CD4-positive, alpha-beta T cell (primary cell): ENCODE measurements at places on chromosomes 6 and 20. TPM values are rescaled to one million over a fixed set of nuclear protein-coding genes. Genes with fewer than 3 reads are reported as not detected.

GRCh38 chr20:6101346-6101745, 21.5 kb downstream of the FERMT1 start:
- no peak for DNase-seq

GRCh38 chr20:20321917-20322316, 46.0 kb upstream of the INSM1 start:
- DNase-seq: no peak

GRCh38 chr6:104689551-104690205, 170.0 kb downstream of the HACE1 start:
- no peak for DNase-seq

SOBP gene
- total RNA-seq: 0.17 TPM

GRCh38 chr6:116741571-116741970, 23.9 kb downstream of the FAM162B start:
- DNase-seq: no peak

- no peak for DNase-seq
These were observed 584.2 kb upstream of the MMS22L start for GRCh38 chr6:97867177-97867576.

GRCh38 chr6:165821754-165822153, 158.7 kb upstream of the PDE10A start:
- no peak for DNase-seq

PANK2 gene
- 51.1 TPM for total RNA-seq

DNA sequence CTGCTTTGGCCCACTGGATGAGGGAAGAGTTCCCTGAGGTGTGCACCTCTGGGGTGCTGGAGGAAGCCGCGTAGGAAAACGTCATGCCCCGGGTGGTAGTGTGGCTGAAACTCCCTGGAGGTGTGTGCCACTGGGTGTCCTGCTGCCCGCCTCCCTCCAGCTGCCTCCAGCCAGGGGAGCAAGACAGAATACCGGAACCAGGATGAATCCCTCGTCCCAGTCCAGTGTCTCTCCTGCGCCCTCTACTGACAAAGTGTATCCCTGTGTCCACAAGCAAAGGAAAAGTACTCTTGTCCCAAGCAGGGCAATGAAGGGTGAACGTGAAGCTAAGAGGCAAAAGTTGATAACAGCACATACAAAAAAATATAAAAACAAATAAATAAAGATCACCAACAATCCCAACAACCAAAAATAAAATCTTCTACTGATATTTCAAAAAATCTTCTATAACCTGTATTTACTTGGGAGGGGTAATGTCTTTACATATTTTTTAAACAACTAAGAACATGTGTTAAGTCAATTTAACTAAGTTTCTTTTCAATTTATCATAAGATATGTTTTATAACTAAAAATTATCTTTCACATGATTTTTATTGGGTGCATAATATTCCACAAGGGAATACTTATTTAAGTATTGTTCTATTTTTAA, 437.6 kb downstream of the MAFB start:
- DNase-seq: no peak

GRCh38 chr6:7144872-7145584, 37.3 kb downstream of the RREB1 start:
- DNase-seq: no peak

HAO1 gene
- not detected for total RNA-seq

DNA sequence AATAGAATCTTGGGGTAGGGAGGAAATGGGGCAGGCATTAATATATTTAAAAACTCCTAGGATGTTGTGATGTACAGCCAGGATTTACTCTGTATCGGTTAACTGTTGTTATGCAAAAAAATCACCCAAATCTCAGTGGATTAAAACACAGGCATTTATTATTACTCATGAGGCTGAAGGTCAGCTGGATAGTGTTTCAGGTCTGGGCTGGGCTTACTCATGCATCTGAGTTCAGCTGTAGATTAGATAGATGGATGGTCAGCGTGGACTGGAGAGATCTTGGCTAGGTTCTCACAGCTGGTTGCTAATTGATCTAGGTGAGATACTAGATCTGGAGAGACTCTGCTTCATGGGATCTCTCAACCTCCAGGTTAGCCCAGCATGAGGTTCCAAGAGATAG, 131.4 kb downstream of the BTBD3 start:
- no peak for DNase-seq

- DNase-seq: no peak
These were observed 50.2 kb downstream of the TBC1D7 start for GRCh38 chr6:13278164-13278563.

- no peak for DNase-seq
These were observed 81.9 kb upstream of the IYD start for GRCh38 chr6:150286912-150287311.

SEMG1 gene
- not detected for total RNA-seq

DNA sequence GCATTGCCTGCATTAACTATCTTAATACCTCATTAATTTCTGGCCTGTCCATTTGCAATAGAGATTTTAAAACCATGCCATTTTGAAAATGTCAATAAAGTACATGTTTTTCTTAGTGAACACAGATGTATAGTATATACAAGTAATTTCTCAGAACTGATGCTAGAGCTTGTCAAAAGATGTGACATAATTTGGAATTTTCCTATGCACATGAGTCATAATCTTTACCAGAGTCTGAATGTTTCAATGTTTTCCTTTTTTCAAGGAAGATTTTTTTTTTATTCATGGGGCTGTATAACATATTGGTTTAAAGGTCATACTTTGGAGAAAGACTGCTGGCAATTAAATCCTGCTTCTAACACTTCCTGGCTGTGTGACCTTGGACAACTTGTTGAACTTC, 1347.5 kb upstream of the ADGRB3 start:
- DNase-seq: no peak

DPPA5 gene
- total RNA-seq: not detected

- DNase-seq: no peak
These were observed 22.2 kb upstream of the PHACTR3 start for GRCh38 chr20:59581993-59582679.

DNA sequence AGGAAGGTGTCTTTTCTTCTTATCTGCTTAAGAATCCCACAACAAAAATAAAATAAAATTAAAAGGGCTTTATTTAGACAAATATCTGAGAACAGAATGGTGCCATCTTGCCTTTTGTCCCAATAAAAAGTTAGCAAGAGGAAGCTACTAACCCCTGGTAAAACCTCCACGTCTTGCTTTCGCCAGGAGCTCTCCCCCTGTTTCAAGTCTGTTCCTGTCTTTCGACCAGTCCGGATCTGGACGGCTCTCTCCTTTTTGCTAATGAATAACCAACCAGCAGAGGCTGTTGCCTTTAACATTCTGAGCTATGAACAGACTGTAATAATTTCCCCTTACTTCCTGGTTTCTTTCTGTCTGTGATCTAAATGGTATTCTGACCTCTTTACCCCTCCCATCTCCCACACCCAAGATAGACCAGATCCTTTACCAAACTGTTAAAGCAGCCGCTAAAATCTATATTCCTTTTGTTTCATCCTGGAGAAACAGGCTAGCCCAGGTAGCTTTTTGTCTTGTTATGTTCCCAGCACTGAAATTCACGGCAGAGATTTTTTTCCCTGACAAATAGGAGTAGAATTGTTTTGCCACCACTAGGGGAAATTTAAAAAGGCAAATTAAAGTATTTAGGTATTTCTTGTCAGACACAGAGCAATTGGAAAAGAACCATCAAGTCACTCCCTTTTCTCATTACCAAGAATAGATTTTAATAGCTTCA, at the start of gene FRK:
TSS of gene FRK (minus strand) at position 320 of the 712 bp plus-strand sequence. CDS start 580 bp downstream, outside the sequence.
- no peak for DNase-seq

DNA sequence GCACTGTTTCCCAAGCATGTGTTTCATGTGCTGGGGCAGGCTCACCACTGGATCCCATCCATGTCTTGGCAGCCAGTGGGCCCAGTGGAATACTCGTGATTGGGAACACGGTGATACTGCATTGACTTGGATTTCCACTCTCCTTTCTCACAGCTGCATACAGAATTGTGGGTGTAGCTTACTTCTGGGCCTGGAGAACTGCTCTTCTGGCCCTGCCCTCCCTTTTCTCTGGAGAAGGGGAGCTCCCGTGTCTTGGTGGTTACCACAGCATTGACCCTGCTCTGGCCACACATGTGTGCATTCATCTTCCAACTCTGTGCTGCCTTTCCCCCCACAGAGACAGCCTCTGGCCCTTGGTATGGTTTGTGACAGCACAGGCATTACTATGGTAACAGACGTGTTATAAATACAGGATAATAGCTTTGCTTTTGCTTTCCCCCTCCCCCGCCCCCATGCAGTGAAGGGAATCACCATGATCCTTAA, 21.6 kb downstream of the SOBP start:
- DNase-seq: no peak

DNA sequence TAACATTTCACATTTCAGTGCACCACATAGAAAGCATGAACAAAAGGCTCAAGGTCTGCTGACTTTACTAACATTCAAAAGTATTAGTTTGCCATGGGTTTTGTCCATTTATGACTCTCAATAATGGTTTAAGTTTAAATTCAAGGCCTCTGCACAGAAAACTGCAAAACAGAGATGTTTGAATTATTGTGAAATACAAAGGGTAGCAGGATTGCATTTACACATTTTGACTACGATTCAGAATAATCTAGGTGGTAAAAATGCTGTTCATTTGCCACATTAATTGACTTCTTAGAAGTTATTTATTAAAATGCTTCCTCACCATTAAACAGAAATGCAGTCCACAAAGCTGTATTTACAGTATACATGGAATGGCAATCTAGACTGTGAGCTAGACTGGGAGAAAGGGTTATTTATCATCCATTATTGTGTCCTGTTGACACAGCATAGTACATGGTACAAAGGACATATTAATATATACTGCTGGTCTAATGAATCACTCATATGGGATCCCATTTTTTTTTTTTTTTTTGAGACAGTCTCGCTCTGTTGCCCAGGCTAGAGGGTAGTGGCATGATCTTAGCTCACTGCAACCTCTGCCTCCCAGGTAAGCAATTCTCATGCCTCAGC, 18.0 kb downstream of the USP49 start:
- DNase-seq: no peak

- no peak for DNase-seq
These were observed 131.9 kb downstream of the IMPG1 start for GRCh38 chr6:75940564-75940963.

DNA sequence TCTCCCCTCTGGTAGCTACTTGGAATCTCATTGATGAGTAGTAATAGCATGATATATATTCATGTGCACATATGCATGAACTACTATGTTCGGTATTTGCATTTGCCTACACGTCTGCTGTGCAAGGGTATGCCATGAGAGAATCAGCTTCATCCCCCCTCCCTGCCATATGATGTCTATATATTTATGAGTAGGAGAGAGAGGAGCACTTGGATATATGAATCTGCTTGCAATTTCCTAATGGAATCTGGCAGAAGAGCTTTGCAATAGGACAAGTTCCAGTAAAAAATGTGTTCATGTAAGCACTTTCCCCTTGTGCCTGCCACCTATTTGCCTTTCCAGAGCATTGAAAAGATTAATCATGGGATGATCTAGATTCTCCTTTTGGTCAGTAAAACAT, 76.2 kb upstream of the BACH2 start:
- no peak for DNase-seq

DNA sequence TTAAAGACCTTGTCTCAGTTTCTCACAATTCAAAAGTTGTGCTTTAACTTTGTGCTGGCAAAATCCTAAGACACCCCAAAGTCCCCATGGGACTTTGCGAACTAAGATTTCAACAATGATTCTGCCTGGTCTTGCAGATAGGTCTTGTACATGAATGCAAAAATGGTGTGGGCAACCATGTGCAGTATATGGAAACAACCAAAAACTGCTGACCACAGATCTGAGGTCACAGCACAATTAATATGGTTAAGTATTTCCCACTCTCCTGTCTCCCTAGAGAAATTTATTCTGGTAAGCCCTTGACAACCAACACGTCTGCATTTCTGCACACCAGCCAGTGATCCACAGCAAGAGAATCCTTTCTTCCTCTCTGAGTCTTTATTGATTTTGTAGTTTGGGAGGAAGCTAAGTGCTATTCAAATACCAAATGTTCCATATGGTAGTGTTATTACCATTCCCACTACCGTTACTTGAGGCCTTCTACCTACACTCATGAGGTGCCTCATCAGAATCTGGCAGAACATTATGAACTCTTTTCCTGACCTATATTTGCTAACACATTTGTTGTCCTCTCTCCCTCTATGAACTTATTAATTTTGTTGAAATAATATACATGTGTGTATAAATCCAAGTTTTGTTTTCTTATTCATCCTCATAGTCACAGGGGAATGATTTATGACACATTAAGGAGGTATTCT, 178.7 kb downstream of the ATXN1 start:
- DNase-seq: no peak

GRCh38 chr6:126914172-126914571, 204.3 kb upstream of the RSPO3 start:
- no peak for DNase-seq

- DNase-seq: no peak
These were observed 26.7 kb upstream of the TFAP2B start for GRCh38 chr6:50791900-50792508.

- DNase-seq: no peak
These were observed 12.7 kb downstream of the SPDEF start for GRCh38 chr6:34543421-34543820.

- DNase-seq: no peak
These were observed 13.4 kb downstream of the KIAA0319 start for GRCh38 chr6:24632573-24632972.
